ENCODE measurements at places on chromosomes 7 and 10.
A peak's percentile ranks its signal among the peaks of the same experiment; 100 is the strongest.

DNA sequence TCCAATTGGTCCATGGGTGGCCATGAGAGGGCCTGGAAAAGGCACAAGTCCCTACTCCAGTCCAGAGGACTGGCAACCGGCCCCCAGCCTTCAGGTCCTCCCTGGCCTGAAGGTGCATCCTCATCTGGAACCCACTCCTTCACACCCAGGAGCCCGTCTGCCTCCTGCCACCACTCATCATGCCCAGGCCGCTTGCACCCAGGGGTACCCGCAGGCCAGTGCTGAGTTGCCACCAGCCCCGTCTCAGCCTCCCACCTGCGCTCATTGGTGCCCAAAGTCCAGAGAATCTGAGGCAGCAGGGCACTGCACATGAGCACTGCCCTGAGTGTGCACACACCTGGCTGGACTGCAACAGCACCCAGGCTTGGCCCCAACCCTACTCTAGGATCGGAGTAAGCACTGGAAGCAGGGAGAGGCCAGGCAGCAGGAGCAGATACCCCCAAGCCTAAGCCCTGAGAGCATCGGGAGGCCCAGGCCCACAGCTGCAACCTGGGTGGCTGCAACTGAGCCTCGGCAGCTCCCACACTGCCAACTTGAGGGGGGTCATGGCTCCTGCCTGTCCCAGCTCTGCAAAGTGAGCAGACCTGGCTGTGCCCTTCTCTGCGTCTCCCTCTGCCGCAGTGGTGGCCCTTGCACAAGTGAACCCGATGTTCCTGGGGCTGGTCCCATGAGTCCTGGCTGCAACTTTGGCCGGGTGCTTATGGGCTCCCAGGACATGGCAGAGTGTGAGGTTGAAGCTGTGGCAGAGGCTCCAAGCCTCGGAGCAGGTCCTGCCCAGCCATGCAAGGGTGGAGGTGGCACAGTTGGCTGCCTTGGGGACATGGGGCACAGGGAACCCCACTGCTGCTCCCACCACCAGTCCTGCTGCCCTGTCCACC is 44.3 kb downstream of the TCERG1L start:
- DNase-seq: no peak

GRCh38 chr10:47406870-47407691 is 23.0 kb upstream of the ZNF488 start:
- DNase-seq: no peak

DNA sequence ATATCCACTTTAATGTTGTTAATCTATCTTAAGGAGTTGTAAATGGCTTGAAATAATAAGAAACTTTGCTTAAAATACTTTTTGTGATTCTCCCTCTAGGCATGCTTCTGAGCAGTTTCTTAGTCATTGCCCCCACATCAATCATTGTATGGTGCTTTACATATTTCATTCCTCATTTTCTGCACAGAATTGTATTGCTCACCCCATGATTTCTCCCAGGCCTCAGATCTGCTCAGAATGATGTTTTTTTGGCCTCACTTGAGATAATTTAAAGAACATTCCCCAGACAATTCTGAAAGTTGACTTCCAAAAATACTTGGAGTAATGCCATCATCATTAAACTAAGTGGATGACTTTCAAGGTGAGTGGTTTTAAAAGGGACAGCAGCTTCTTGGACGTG is 82.1 kb upstream of the PRPS1L1 start:
- no peak for DNase-seq

DNA sequence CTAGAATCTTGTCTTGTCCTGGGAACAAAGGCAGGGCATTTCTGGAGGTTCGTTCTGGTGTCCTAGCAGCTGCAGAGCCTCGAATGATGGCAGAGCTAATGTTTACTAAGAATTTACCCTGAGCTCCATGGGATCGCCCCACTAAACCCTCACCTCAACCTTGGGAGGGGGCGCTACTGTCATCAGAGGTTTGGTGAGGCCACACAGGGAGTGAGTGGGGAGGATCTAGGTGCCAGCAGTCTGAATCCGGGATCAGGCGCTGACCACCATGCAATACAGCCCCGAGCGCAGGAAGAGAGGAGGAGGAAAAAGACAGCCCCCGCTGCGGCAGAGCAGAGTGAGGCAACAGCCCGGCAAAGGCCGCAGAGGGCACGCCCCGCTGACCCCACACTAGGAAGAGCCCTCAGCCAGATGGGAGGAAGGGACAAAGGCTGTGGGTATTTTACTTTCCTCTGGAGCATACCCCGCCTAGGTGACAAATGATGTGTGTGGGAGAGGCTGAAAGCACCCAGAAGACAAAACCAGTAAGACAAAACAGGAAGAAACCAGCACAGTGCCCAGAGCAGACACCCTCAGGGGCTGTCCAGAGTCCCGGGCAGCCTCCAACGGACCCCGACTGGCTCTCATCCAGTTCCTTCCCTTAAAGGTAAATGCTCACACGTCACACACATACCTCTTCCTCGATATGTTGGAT is 103.5 kb downstream of the FAM53B start:
- DNase-seq: peak; percentile 37

DNA sequence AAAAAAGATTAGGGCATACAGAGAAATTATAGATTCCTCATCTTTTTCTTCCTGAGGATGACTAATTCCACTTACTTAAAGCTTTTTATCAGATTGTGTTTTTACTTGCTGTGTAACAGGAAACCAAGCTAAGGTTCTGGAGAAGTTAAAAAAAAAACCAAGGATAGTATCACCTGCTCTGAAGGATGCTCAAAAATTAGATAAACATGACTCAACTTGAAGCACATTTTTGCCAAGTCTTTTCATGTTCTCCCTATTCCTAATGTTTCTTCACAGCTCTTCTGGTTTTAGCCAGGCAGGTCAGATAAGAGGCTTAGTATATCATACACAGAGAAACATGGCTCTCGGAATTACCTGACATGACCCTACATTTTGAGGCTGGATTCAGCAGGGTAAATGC is 90.3 kb downstream of the CPEB3 start:
- DNase-seq: no peak

DNA sequence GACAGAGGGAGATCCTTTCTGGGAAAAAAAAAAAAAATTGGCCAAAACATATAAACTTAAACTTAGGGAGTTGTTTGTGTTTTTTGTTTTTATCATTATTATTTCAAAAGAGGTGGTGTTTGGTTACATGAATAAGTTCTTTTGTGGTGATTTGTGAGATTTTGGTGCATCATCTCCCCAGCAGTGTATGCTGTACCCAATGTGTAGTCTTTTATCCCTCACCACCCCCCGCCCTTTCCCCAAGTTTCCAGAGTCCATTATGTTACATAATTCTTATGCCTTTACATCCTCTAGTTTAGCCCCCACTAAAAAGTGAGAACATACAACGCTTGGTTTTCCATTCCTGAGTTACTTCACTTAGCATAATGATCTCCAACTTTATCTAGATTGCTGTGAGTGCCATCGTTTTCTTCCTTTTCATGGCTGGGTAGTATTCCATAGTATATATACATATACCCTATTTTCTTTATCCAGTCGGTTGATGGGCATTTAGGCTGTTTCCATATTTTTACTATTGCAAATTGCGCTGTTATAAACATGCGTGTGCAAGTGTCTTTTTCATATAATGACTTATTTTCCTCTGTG is 148.1 kb upstream of the ZNF92 start:
- DNase-seq: no peak
